ENCODE measurements at places on chromosomes 2 and 18.

DNA sequence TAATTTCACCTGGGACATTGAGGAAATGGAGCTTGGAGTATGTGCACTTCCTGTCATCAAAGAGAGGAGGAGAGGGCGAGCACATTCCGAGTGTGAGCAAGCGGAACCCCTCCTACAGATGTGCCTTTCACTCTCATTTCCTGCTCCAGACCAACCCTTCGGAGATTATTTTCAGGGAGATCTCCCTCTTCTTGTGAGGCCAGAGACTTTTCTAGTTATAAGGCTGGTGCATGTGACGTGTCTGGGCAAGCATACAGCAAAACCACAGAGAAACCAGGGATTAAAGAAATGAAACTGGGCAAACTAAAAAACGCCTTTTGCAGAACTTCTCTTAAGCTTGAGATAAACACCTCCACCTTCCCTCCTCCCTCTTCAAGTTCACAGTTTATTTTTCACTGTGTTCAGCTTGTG is 409.2 kb upstream of the TCF4 start:
- peak; percentile 38 for DNase-seq

DNA sequence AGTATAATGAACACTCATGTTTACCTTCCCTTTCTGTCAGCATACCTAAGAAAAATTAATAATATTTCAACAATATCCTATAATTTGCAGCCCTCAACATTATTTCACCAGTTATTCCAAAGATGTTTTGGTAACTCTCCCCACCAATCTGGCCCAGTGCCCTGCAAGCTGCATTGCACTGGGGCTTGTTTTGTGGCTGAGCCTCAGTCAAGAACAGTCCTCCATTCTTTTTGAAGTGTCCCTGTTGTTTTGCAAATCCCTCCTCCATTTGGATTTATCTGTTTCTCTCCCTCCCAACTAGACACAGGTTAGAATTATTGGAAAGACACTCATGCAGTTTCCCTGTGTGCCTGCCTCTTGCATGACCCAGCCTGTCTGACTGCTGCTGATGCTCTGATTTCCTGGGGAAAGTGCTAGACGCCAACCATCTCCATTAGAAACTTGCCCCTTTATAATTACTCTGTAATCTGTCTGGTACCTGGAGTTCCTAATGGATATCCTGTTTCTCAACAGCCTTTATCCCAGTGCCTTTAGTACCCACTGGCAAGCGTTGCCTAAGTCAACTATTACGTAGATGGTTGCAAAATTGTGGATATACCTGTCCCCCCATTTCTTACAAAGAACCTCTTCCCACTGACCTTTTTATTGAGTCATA is 60.2 kb downstream of the EIF5B start:
- no peak for DNase-seq

GRCh38 chr2:201419057-201419635 is 32.1 kb downstream of the TRAK2 start:
- DNase-seq = peak; percentile 23

- DNase-seq = peak; percentile 76
Observed at GRCh38 chr18:9334973-9335696, 562 bp downstream of the TWSG1 start.

DNA sequence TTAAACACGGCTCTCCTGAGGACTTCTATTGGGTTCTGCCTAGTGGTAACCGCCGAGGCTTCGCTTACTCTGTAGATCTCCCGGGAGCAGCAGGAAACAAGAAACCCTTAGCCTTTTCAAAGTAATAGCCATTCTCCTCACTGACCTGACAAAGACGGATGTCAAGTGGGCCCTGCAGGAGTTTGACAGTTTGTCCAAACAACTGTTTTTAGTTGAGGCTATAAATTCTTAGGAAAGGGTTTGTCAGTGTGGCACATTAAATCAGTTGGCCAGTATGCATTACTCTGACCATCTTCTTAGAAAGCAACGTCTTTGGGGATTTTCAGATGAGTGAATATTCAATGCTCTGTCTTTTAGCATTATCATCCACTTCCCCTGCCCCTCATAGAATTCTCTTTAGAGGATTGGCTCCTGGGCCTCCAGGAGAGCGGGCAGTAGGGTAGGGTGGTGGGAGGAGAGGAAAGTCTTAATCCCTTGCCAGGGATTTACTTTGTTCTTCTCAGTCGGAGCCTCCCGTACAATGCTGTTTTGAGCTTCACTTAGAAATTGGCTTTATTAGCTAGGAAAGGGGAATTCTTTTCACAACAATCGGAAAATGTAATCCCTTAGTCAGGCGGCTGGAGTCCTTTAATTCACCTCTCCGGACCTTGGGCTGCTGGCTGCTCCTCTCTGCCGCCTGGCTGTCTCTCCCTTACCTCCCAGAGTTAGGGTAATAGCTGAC is 13.3 kb upstream of the C18orf32 start:
- no peak for DNase-seq

- DNase-seq = peak; percentile 8
Observed at GRCh38 chr18:5463390-5463789, 80.4 kb downstream of the EPB41L3 start.

DNA sequence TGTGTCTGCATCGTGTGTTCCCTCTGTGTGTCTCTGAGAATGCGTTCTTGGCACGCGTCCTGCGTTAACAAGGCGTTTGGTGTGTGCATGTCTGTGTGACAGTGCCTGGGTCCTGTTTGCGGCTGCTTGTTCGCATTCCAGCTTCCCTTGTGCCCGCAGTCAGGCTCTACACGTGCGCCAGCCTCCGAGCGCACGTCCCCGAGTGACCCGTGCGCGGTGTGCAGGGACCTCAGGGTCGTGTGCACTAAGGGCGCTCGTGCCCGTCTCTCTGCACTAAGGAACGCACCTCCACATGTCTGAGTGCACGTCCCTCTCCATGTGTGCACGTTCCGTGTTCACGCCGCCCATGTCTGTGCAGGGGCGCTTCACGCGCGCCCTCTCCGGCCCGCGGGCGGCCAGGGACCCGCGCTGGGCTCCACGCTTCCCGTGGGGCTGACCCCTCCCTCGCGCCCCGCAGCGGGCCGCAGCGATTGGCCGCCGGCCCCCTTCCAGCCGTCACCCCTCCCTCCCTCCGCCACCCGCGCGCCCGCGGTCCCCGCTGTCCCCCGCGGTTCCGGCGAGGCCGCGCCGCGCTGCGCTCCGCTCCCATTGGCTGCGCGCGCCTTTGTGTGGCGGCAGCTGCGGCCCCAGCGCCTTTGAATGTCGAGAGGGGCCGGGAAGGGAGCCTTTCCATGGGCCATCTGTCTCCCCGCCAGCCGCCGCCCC is 229.4 kb downstream of the HAUS1 start:
- DNase-seq = no peak

- peak; percentile 43 for DNase-seq
Observed at GRCh38 chr2:177328056-177328455, 63.5 kb upstream of the NFE2L2 start.

- DNase-seq = no peak
Observed at GRCh38 chr2:175432793-175433192, 251.3 kb upstream of the ATP5MC3 start.

- DNase-seq = peak; percentile 30
Observed at GRCh38 chr18:69574401-69574800, 173.7 kb downstream of the DOK6 start.

DNA sequence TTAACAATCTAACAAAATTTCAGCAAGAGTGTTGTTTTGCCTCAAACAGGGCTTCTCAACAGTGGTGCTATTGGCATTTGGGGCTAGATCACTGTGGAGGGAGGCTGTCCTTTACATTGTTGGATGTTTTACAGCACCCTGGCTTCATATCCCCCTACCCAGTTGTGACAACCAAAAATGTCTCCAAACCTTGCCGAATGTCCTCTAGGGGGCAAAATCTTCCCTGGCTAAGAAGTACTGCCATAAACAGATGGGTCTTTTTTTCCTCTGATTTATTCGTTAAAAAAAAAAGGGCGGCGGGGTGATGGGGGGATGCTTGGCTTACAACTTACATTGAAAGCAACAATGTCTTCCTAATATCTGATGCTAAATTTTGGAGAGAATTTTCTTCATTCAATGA is 207.6 kb upstream of the CCDC150 start:
- peak; percentile 65 for DNase-seq

DNA sequence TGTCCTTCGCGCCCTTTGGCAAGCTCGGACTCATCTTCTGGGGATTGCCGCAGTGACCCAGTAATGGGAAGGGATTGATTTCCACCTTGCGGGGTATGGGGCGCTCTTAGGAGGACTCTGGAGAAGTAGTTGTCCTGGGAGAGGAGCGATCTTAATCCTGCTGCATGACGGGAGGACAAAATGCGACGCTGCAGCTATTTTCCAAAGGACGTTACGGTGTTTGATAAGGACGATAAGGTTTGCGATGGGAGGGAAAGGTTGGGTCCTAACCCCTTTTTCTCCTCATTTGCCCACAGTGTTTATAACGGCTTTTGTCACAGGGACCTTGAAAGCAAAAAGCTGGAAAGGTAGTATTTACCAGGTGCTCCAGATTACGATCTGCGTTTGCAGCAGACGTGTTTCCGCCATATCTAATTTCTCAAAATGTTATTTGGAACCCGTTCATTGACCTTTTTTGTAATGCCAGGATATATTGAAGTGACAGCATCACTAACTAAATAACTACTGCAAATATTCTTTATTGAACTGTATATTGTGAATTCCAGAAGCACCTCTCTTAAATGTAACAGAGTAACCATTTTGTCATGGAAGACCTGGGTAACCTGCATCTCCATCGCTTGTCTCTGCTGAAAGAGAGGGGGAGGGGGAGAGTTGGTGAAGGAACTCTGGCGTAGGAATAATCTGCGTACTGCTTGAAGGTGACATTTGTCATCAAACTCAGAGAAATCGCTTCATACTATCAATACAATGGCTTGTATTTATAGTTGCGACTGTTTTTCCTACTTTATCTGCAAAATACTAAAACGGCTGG is 590 bp downstream of the MDH1 start:
- peak; percentile 49 for DNase-seq

- no peak for DNase-seq
Observed at GRCh38 chr2:224722770-224723169, 6.6 kb upstream of the CCDC195 start.

DNA sequence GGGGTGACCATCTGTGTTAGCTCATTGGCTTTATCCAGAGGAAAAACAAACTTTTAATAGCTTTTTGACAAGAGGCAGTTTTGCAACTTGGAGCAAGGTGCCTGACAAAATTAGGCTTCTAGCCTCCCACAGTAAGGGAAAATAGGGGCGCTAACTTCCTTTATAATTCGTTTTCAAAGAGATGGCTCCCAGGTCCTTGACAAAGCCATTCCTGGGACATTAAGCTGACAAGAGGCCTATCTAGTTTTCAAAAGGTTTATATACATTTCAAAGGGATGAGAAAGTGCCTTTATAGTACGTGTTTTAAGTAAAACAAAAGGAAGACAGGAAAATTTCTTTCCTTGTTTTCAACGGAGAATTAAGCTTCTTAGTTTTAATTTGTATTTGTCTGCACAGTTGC is 159.4 kb upstream of the GCFC2 start:
- no peak for DNase-seq

DNA sequence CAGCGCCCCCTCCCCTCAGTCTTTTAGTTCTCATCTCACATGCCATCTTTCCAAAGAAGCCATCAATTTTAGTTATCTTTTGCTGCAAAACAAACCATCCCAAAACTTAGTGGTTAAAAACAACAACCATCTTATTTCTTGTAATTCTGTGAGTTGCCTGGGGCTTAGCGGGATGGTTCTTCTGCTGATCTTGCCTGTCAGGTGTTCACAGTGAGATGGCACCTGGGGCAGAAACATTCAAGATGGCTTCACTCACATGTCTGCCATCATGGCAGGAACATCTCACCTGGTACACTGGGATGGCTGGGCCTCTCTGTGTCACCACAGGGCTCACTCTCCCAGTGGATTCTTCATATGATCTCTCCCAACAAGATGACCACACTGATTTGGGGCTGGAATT is 144.5 kb upstream of the MSH6 start:
- DNase-seq = no peak

DNA sequence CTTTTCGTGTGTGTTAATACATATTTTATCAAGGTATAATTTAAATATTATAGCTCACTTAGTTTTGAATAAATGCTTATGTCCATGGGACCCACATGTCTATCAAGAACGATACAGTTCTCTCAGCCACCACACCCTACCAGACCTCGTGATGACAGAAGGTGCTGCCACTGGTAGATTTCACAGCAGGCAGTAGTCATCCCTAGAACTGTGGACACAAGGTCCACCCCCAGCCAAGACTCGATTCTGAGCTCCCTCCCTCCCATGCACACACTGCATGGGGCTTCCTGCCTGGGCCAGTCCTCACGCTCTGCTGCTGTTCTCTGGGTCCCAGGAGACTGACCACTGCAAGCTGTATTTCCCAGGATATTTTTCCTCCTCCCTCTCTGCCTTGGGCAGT is 26.5 kb upstream of the CREB1 start:
- DNase-seq = peak; percentile 29

- peak; percentile 62 for DNase-seq
Observed at GRCh38 chr18:28714498-28714897, 537.6 kb upstream of the CDH2 start.

DNA sequence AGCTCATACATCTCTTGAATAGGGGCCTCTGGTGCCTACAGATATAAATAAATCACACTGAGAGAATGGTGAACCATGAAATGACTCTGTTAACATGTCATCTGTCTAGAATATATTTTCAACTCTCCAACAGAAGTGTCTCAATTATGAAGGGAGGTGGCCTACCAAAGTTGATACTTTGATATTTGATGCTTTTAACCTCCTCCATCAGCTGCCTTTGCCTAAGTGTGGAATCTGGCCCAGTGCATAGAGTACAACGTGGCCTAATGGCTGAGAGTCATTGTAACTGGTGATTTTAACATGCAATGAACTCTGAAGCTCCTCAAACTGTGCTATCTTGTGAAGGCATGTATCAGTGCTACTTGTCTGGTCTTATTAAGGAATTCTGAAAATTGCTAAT is 93.4 kb downstream of the MYO3B start:
- DNase-seq = no peak

GRCh38 chr2:224523626-224524577 is 61.3 kb downstream of the CUL3 start:
- DNase-seq = no peak

DNA sequence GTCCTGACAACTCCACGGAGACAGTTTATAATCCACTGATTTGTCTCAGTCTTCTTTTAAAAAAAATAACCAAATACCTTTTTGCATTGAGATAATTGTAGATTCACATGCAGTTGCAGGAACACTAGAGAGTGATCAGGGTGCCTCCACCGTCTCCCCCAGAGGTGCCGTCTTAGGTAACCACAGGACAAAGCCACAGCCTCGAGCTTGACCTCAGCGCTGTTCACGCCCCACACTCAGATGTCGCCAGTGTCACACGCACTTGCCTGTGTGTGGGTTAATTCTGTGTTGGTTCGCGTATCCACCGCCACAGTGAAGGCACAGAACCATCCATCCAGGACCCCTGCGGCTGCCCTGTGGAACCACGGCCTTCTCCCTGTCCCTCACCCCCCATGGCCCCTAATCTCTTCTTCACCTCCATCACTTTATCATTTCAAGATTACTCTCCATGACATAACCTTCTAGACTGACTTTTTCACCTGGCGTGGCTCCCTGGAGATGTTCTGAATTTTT is 295.0 kb upstream of the HDAC4 start:
- no peak for DNase-seq

DNA sequence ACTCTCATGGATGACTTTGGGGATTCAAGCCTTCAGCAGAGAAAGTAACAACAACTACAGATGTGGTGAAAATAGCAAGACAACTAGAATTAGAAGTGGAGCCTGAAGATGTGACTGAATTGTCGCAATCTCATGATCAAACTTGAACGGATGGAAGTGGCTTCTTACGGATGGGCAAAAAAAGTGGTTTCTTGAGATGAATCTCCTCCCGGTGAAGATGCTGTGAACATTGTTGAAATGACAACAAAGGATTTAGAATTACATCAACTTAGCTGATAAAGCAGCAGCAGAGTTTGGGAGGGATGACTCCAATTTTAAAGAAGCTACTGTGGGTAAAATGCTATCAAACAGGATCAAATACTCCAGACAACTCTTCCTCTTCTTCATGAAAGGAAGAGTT is 43.1 kb downstream of the AAK1 start:
- no peak for DNase-seq

Data from OCI-M1 (cell line).